ENCODE measurements at places on chromosomes 16 and 17.

DNA sequence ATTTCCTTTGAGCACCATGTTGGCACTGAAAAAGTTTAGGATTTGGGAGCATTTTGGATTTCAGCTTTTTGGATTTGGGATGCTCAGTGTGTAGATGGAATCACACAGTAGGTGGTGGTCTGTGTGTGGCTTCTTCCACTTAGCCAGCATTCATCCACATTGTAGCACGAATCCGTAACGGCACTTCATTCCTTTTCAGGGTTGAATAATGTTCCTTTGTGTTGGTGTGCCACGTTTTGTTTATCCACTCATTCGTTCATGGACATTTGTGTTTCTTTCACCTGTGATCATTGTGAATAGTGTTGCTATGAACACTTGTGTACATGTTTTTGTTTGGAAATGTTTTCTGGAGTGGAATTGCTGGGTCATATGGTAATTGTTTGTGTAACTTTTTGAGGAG, 85.1 kb downstream of the RAP1GAP2 start:
- no peak for DNase-seq

GRCh38 chr17:1560101-1560857, 2.3 kb downstream of the PITPNA start:
- no peak for DNase-seq

GRCh38 chr17:76738468-76738850, 540 bp downstream of the MFSD11 start:
- DNase-seq = no peak

GRCh38 chr17:59786536-59787319, 79.3 kb downstream of the VMP1 start:
- peak; percentile 48 for DNase-seq

DNA sequence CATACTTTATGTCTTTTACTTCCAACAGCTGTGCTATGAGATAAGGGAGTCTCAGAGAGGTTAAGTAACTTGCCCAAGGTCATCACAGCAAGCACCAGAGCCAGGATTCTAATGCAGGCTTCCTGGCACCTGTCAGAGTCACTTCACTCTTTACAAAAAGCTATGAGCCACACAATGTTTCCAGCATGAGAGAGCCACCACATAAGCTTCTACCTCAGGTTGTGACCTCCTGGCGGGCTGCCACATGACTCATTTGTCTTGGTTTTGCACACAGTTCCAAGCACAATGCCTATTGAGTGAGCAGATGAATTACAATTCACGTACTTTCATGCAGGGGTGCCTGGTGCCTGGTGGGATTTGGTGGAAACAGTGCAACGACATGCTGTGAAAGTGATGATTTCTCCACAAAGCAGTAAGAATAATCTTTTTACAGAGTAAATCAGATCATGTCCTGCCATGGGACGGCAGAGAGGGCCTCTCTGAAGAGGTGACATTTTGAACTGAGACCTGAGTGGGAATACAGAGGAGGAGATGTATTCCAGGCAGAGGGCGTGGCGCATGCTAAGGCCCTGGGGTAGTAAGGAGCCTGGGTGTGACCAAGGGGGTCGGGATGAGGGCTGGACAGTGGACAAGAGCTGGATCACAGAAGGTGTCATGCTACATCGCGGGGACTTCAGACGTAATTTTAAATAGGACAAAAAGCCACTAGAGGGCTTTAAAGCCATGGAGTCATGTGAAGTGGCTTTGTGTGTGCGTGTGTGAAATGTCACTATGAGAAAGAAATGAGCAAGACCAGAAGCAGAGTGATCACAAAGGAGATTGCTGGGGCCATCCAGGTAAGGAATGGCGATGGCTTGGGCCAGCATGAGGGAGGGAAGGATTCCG, 53.4 kb downstream of the CACNG3 start:
- DNase-seq = peak; percentile 66

DNA sequence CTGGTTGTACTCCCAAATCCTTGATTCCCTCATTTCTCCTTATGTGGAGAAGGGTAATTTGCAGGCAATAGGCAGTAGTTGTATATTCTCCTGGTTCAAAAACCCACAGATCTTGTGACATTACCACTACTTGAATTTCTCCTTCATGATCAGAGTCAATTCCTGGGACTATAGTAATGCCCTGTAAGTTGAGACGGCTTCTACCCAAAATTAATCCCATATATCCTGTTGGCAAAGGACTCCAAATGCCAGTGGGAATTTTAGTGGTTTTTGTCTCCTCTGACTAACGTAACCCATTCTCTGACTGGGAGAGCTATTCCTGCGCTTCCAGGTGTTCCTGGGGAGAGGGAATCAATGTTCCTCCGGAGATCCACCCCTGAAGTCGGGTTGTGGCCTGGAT, 11.6 kb upstream of the ZNF689 start:
- DNase-seq = no peak

- no peak for DNase-seq
Observed at GRCh38 chr17:70597774-70598173, 428.4 kb downstream of the KCNJ2 start.

DNA sequence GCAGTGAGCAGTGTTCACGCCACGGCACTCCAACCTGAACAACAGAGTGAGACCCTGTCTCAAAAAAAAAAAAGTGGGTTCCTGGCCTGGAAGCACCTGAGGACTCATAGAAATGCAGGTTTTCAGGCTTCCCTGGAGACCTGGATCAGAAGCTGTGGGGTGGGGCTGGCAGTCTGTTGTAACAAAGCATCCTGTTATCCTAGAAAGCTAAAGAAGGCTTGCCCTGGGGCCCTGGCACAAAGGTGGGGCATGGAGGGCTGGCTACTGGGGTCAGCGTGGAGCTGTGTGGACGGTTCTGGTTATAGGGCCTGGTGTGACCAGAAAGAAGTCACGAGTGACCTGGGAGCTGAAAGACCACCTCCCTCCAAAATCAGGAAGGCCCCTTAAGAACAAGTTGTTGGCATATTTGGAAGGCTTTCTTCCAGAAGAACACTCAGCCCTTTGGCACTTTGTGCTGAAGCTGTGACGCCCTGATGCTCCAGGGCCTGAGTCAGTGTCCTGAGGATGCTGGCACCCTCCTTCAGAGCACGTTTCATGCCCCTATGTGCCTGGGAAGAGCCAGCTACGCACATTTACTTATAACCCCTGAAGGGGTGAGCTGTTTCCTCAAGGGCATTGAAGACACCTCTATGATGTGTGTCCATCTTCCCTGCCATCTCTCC, 6.2 kb downstream of the CRISPLD2 start:
- no peak for DNase-seq

DNA sequence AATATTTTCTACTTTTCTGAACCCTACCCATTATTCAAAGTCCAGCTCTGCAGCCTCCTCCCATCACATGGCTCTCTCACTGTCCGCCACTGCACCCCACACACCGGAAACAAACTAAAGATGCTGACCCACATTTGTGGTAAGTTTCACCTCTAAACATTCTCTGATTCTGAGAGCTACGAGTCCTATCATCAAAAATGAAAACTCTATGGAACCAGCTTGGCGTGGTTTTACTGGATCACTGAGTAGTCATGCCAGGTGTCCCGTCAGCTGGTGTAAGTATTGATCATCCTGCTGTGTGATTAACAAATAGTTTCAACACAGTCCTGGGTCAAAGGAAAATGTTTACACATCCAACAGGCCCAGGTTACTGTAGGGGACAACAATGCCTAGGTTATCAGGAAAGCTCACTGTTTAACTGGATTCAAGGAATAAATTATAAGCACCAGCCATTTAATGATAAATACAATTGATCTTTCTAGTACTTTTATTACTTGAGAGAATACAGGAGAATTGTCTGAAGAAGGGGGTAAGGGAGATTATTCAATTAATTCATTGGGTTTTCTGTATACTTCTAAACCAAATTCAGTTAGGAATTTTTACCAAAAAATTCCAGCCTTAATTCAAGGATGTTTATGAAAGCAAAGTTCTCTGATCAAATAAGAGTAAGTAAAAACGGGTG, 33.9 kb downstream of the CYTH1 start:
- no peak for DNase-seq

DNA sequence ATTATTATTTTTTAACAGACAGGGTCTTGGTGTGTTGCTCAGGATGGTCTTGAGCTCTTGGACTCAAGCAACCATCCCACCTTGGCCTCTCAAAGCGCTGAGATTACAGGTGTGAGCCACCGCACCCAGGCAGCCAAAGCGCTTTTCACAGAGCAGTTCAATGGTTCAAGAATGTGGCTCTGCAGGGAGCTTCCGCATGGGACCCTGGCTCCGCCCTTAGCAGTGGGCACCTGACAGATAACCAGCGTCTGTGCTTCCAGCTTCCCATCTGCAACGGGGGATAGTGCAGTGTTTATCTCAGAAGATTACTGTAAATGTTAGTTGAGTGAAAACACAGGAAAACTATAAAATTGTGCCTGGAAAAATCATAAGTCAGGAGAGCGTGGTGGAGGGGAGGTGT, 99.4 kb downstream of the KCNJ12 start:
- DNase-seq = no peak

DNA sequence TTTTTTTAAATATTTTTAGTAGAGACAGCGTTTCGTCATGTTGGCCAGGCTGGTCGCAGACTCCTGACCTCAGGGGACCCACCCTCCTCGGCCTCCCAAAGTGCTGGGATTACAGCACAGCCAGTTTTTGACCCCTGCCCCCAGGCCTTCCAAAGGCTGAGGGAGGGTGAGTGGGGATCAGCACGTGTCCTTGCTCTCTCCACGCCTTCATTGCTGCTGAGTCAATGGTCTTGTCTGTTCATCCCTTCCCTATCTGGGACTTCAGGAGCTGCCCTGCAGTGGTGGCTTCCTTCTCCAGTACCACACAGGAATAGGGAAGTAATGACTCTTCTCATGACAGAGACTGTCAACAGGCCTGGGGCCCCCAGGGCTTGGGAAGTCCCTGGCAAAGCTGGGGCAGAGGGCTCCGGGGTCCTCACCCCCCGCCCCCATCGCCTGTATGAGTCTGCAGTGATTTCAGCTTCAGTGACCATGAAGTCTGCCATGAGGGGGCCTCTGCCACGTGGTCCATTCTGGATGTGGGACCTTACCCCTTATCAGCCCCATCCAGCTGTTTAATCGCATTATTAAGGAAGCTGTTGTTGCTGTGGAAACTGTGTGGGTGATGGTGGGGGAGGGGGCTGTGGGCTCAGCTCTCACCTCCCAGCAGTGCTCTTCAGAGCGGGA, 6.1 kb downstream of the ABCC3 start:
- DNase-seq = peak; percentile 81

GRCh38 chr17:47649972-47650524, 329 bp downstream of the KPNB1 start:
- no peak for DNase-seq

GRCh38 chr17:68403122-68403521, 54.2 kb downstream of the WIPI1 start:
- DNase-seq = no peak

All from adrenal gland (tissue), 19 donors.